ENCODE measurements at places on chromosomes 16 and 17.

GRCh38 chr16:85625053-85625452, 11.9 kb downstream of the GSE1 start:
- DNase-seq, result no peak

DNA sequence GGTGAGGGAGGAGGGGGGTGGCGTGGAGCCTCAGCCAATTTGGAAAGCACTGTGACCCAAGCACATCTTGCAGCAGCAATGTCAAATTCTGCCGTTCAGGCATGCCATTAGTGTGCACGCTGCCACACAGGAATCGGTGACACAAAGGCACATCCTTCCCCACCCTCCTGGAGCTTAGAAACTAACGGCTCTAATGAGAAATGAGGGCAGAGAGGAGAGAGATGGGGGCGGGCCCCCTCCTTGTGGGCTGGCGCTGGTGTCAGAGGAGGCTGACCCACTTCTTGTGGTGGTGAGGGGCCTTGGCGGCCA, 94.8 kb downstream of the RTN4RL1 start:
- DNase-seq, result no peak

DNA sequence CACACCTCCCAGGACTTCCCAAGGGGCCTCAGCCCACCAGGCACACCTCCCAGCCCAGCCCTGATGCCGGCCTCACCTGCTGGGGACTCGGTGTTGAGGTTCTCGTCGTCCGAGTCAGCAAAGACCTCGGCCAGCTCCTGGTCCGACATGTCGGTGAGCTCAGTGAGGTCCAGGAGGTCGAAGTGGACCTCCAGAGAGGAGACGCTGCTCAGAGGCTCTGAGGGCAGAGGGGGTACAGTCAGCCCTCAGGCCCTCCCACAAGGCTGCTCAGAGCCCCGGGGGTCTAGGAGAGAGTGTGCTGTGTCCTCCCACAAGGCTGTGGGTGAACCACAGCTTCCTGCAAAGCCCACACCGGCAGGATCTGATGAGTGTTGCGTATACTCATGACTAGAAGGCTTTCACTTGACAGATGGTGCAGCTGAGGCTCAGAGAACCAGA, 10.5 kb downstream of the DBNDD1 start:
- peak; percentile 50 for DNase-seq

- no peak for DNase-seq
These were observed 80.0 kb upstream of the NKD1 start for GRCh38 chr16:50467943-50468748.

DNA sequence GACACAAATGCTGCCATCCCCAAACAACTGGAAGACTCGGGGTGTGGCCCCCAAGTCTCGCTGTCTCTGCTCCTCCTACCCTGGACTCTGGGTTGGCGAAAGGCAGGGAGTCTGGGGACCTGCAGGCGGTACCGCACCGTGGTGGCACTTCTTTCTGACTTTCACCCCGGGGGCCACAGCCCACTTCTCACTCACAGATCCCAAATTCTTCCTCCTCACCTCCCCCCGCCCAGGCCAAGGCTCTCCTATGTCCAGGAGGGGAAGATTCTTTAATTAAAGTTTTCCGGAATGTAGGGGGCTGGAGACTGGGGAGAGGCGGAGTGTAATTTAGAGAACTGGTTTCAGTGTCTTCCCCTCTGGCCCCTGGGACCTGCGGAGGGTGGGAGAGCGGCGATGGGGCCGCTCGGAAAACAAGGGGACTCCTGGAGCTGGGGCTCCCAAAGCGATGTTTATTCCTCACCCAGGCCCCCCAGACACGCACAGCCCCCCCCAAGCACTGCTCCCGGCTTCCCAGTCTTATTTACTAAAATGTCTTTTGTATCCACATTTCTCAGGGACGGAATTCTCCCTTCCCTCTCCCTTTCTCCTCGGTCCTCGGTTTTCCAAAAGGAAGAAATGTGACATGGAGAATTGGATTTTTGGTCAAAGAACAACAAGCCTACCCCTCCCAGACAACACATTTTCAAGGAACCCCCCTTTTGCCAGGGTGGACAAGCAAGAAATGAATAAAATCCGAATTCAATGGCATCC, 1.2 kb downstream of the WNT3 start:
- DNase-seq, result no peak

- no peak for DNase-seq
These were observed 952 bp downstream of the CD300A start for GRCh38 chr17:74467221-74467951.

- DNase-seq, result no peak
These were observed 802.5 kb downstream of the CDH8 start for GRCh38 chr16:61233713-61234112.

All from OCI-M1 (cell line).